Midbrain (tissue), 1 donor: ENCODE measurements at places on chromosomes 1 and 21.

DNA sequence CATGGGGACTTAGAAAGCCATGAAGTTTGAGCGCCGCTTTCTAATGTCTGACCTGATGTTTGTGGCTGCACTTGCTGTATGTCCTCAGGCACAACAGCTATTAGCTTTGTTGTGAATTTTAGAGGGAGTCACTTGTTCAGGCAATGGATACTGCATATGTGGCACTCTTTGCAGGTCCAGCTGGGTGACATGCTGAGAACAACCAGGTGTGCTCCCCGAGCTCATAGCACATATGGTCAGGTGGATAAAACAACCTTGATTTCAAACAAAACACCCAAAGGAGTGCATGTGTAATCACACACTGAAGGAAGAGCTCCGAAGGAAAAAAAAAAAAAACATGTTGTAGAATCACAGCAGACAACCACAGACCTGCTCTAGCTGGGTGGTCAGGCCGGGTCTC lies 178.6 kb downstream of the BACH1 start:
- DNase-seq: no peak

DNA sequence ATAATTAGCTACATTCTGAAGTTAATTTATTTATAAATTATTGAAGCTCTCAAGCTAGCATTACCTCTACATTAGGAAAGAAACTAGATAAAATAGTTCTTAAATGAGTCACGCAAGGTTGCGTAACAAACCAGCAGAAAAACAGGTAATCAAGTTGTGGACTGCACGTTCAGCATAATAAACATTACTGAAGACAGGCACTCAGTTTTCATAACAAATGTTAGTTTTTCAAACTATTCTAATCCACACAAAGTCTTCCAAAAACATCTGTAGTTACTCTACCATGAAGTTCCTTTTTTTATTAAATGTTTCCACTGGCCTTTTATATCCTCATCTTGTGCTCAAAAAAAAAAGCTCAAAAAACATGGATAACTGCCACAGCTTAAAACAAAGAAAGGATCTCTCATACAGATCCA lies 1.3 kb downstream of the TOR1AIP2 start:
- no peak for DNase-seq

DNA sequence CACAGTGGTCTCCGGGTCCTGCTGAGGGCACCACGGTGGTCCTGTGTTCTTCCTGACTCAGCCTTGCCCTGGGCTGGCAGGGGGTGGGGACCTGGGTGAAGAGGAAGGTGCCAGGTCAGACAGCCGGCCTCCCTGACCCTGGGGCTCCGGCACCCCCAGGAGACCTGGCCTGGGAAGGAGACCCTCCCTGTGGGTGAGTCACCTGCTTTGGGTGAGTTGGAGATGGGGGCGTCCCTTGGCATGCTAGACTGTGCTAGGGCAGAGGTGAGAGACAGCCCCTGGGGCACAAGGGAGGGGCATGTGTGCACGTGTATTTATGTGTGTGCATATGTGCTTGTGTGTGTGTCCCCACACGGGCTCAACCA lies 23.4 kb downstream of the SPSB1 start:
- no peak for DNase-seq

GRCh38 chr1:23475134-23475628 lies 8.8 kb downstream of the ASAP3 start:
- peak; percentile 29 for DNase-seq

- DNase-seq: no peak
Observed at GRCh38 chr1:154835531-154836324, 34.4 kb downstream of the KCNN3 start.

DNA sequence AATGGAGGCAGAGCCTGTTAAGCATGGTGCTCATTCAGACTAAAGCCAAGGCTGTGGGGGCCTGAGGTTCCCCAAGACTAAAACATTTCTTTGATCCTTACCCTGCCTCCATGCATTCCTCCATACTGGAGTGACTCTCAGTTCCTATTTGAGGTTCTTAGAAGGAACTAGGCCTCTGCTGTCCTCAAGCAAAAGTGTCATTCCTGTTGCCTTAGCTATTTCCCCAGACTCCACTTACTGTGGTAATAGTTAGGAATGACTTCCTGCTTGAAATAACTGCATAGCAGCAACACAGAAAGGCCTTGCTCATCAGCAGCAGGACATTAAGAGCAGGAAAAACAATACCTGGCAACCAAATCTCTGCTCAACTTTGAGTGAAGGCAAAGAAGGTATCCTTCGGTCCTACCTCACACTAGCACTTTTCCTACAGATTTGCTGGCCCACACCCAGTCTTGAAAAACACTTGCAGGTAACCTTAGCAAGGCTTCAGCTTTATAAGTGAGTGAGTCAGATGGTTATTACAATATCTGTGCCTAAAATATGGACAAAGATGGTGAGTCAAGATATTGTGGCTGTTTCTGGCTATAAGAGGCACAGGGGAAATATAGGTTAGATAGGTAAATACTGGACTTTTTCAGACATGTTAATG lies 14.8 kb downstream of the LRRC41 start:
- no peak for DNase-seq

DNA sequence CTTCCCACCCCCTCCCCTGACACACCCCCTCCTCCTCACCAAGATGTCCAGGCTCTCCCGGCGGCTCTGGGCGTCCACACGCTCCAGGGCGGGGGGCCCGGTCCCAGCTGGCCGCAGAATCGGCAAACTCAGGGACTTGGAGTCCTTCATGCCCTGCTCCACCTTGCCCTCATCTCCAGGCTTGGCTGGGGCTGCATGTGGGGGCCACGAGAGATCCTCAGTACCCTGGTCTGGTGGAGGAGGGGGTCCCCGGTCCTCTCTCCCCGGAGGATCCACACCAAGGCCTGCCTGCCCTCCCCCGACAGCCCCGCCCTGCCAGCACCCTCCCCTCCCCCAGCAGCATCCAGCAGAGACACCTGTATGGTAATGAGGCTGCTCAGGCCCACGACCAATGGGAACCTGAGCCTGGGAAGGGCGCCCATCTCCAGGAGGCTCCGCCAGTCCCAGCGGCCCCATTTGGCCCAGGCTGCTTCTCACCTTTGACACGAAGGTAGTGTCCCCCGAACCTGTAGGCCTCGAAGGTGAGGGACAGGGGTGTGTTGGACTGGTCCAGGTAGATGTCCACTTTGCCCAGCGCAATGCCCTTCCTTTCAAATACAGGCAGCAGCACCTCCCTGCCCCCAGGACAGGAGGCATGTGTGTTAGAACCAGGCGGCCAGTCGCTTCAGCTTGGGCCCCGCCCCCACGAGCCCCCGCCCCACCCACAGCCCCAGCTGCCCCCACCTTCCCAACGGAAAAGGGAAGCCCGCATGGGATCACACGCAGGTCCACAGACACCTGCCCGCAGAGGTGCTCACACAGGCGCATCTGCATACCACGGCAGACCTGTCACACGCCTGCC lies 8.2 kb upstream of the TNFRSF25 start:
- DNase-seq: no peak

GRCh38 chr1:59413327-59413720 lies 116.4 kb downstream of the FGGY start:
- DNase-seq: no peak

- DNase-seq: no peak
Observed at GRCh38 chr1:246544001-246544400, 22.1 kb downstream of the TFB2M start.

GRCh38 chr1:182863940-182864339 lies 24.8 kb downstream of the DHX9 start:
- no peak for DNase-seq

- DNase-seq: no peak
Observed at GRCh38 chr1:3642919-3643675, 6.8 kb downstream of the WRAP73 start.

DNA sequence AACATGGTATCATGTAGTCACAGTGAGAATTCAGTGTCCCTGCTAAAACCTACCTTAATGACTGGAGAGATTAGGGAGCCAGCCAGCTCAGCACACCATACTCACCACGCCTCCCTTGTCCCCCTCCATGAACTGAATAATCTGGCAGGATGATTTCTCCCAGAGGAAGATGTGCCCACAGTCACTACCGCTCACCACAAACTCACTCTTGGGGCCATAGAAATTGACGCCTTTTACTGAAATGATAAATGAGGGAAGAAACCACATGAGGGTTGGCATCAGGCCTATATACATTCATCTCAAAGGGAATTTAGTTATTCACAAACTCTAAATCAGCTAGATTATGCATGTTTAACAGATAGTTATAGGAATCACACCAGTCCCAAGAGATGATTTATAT lies 17.4 kb downstream of the PEA15 start:
- no peak for DNase-seq

DNA sequence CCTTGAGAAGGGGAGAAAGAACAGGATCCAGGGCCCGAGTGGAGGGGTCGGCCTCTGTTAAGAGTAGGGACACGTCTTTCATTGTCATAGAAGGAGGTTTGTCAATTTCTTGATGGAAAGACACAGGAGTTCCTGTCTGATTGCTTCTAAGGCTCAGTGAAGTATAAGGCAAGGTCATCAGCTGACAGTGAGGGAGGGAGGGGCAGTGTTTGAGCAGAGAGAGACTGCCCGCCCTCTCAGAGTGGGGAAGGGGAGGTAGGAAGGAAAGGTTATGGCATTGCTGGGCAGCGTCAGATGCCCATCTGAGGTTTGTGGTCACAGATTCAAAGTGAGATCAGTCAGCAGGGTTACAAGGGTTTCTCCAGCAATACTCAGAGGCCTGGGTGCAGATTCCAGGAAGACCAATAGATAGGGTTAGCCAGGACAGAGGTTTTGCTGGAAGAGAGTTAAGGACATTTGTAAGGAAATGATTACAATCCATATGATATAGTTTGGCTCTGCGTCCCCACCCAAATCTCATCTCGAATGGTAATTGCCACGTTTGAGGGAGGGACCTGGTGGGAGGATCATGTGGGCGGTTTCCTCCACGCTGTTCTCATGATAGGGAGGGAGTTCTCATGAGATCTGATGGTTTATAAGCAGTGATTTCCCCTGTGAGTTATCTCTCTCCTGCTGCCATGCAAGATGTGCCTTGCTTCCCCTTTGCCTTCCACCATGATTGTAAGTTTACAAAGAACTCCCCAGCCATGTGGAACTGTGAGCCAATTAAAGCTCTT lies 127.2 kb upstream of the GJB5 start:
- DNase-seq: no peak

GRCh38 chr21:22516230-22516629 lies 1518.0 kb downstream of the NCAM2 start:
- DNase-seq: no peak

- no peak for DNase-seq
Observed at GRCh38 chr1:18970762-18971161, 14.3 kb upstream of the IFFO2 start.

DNA sequence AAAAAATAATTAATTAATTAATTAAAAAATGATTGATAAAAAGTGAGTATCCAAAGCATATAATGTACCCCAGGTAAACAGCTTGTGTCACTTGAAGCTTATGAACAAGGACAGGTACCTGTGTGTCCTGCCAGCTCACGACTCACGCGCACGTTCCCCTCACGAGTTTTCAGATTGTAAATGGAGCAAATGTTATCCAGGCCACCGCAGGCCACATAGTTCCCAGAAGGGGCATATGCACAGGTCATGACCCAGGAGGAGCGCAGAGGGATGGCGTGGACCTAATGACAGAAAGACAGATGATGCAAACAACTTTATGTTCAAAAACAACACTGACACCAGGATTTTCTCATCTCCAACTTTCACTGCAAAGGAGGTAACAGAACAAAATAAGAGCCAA lies 26.0 kb upstream of the NADK start:
- DNase-seq: no peak

- no peak for DNase-seq
Observed at GRCh38 chr1:55213885-55214211, 1.3 kb downstream of the USP24 start.

DNA sequence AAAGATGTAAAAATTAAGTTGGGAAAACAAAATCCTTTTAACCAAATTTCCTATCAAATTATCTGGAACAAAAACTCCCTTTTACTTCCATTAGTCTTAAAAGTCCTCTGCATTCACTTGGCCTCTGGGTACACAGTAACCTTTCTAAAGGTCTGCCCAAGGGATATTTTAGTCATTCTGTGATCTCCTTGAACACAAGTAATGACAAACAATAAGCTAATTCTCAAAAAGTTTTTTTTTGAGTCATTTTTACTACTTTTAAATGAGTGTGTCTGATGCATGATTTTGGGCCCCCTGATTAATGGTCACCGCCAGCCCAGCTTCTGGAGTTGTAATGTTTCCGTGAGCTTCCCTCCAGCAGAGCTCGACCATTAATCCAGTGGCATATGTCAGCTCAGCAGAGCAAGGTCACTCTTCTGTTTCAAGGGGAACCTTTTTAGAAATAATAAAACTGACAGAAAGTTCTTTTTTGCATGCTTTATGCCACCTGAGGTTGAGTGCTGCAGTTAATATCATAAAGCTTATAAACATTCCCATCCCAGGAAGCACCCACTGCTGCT lies 14.3 kb downstream of the SAMSN1 start:
- DNase-seq: no peak

GRCh38 chr1:111903148-111903870 lies 86.2 kb downstream of the KCND3 start:
- DNase-seq: no peak

- DNase-seq: peak; percentile 70
Observed at GRCh38 chr1:201715801-201716741, 112.9 kb upstream of the IPO9 start.
